ENCODE measurements at places on chromosomes 3 and 15. TPM values are rescaled to one million over a fixed set of nuclear protein-coding genes. Genes with fewer than 3 reads are reported as not detected.

The CIDEC gene
- total RNA-seq, result not detected

The C3orf33 gene
- 1.4 TPM for total RNA-seq

The SERINC4 gene
- total RNA-seq, result not detected

The CLDN18 gene
- under 0.01 TPM for total RNA-seq

The C3orf22 gene
- not detected for total RNA-seq

The SPATA12 gene
- not detected for total RNA-seq

The GUCA1C gene
- total RNA-seq, result not detected

The SCN11A gene
- total RNA-seq, result 0.11 TPM

The IL5RA gene
- not detected for total RNA-seq

The MAGEF1 gene
- 14.5 TPM for total RNA-seq

The SOX14 gene
- not detected for total RNA-seq

The RARB gene
- 13.4 TPM for total RNA-seq

The RTP1 gene
- not detected for total RNA-seq

The CYP11A1 gene
- total RNA-seq, result 4.6 TPM

The CLRN1 gene
- total RNA-seq, result not detected

The SENP2 gene
- total RNA-seq, result 33.8 TPM
